ENCODE measurements at places on chromosomes 2 and 18. TPM values are rescaled to one million over a fixed set of nuclear protein-coding genes. Genes with fewer than 3 reads are reported as not detected.

FER1L5 gene
- total RNA-seq: 0.52 TPM

MYCN gene
- 7.3 TPM for total RNA-seq

CCDC178 gene
- not detected for total RNA-seq

SLC40A1 gene
- total RNA-seq: 97.6 TPM

TNFRSF11A gene
- 8.9 TPM for total RNA-seq

CNTNAP5 gene
- not detected for total RNA-seq

SLC11A1 gene
- 1.0 TPM for total RNA-seq

LCT gene
- not detected for total RNA-seq

NT5C1B gene
- not detected for total RNA-seq

MARCO gene
- 0.52 TPM for total RNA-seq

PPP4R1 gene
- 151 TPM for total RNA-seq

IFIH1 gene
- 2.1 TPM for total RNA-seq

CLEC4F gene
- total RNA-seq: not detected

SLC4A5 gene
- 2.6 TPM for total RNA-seq

SNTG2 gene
- under 0.01 TPM for total RNA-seq

TMEM185B gene
- 16.7 TPM for total RNA-seq

MOB1A gene
- total RNA-seq: 48.0 TPM

BCS1L gene
- total RNA-seq: 40.2 TPM

GREB1 gene
- total RNA-seq: 6.8 TPM

MEP1B gene
- total RNA-seq: not detected

MALL gene
- 8.9 TPM for total RNA-seq

ANKRD62 gene
- total RNA-seq: not detected

ORMDL1 gene
- total RNA-seq: 29.7 TPM

CYP26B1 gene
- 6.8 TPM for total RNA-seq
